ENCODE measurements at places on chromosomes 4 and X.

DNA sequence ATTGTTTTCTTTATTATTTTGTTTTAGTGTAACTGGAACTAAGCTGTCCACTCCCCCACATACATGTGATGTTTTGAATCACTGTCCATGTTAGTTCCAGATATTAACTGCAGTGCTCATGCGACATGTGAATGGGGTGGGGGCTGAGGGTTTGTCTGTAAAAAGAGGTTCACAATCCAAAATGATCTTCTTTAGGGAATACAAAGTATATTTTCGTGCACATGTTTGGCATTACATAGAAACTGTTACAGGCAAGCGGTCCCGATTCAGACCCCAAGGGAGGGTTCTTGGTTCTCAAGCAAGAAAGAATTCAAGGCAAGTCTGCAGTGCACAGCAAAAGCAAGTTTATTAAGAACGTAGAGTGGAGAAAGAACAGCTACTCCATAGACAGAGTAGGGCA, 296.5 kb upstream of the CLNK start:
- no peak for DNase-seq

DNA sequence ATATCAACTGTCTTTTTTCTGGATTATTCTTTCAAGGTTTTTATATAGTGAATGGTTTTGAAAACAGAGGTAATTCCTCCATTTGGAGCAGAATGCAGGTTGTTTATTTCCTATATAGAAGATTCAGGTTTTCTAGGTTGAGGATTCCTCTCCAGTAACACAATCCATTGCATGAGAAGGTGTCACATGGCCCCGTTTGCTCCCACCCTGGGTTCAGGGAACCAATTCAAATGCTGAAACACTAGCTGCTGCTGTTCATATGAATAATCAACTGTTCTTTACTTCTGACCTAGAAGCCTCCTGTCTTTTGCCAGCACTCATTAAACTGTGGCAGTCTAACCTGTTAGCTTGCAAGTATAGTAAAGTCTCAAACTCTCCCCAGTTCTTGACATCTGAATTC, 1316.9 kb upstream of the TENM3 start:
- DNase-seq, result no peak

DNA sequence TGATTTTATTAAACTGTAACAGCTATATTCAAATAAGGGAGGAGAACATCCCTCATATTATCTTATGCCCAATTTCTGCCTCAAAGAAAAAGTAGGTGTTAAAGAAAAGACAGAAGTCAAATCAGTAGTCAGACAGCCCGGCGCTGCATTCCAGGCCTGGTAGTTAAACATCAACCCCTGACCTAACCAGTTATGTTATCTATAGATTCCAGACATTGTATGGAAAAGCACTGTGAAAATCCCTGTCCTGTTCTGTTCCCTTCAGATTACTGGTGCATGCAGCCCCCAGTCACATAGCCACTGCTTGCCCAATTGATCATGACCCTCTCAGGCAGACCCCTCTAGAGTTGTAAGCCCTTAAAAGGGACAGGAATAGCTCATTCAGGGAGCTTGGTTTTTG, 269.9 kb upstream of the GALNT7 start:
- no peak for DNase-seq

DNA sequence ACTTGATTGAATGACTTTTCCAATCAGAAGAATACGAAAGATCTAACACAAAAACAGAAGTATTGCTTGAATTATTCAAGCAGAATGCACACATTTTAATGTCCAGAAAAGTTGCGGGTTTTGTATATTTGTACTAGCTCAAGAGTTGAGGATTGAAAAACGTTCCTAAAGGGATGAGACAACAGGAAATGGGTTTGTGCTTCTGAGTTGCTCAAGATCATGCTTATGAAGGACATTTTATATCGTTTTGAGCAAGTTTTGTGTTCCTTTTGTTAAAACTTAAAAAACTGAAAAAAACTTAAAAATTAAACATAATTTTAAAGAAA, 353 bp upstream of the SMIM10 start:
- no peak for DNase-seq

- no peak for DNase-seq
Observed at GRCh38 chr4:80178964-80179363, 18.3 kb upstream of the PRDM8 start.

- DNase-seq, result no peak
Observed at GRCh38 chrX:41559235-41560052, 112.3 kb downstream of the NYX start.

- no peak for DNase-seq
Observed at GRCh38 chr4:82969414-82969813, 41.2 kb downstream of the LIN54 start.

- DNase-seq, result no peak
Observed at GRCh38 chr4:184957446-184958115, 60.7 kb upstream of the HELT start.

All from liver (tissue), 10 donors.